ENCODE measurements at places on chromosomes 11 and 22.

- DNase-seq = no peak
These were observed 947.8 kb upstream of the CCDC90B start for GRCh38 chr11:84234011-84234410.

- DNase-seq = no peak
These were observed 3.6 kb upstream of the FBXO3 start for GRCh38 chr11:33777906-33778305.

DNA sequence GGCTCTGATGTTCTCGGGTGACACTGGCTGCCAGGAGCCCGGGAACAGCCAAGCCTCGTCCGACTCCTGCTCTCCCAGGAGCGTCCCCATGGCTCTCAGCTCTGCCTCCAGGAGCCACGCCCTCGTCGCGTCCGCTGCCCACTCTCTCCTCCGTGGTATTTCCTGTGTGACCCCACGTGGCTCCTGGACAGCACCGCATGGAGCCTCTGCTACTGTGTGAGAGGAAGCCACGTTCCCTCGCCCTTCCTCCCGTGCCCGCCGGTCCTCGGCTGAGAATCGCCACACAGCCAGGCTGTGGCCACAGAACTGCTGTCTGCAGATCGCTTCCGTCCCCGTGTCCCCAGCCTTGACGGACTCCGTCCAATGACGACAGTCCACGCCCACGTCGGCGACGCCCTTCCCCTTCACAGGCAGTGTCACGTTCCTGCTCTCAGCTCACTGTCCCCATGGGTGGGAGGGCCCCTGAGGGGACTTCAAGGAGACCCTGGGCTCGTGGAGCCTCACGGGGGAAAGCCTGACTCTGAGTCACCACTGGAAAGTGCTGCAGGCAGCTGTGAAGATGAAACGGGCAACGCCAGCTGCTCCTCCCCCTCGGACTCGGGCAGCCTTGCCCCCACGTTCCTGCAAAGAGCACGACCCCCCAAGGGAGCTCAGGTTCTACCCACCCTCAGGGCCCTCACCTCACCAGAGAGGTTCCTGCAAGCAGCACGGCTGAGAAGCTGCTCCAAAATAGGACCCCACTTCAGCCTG lies 458.5 kb downstream of the BRD1 start:
- no peak for DNase-seq

DNA sequence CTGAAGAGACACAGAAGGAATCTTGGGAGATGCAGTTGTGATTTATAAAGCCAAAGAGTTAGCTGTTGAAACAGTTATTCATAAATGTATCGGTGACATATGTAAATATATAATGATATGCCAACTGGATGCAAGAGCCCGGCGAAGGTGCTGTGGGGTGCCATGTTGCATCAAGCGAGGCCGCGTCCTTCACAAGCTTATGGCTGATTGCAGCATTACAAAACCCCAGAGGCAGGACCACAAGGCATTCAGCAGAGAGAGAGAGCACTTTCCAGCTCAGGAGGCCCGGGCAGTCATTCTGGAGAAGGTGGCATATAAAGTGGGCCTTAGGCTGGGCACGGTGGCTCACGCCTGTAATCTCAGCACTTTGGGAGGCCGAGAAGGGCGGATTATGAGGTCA lies 65.6 kb downstream of the LARGE1 start:
- DNase-seq = no peak

DNA sequence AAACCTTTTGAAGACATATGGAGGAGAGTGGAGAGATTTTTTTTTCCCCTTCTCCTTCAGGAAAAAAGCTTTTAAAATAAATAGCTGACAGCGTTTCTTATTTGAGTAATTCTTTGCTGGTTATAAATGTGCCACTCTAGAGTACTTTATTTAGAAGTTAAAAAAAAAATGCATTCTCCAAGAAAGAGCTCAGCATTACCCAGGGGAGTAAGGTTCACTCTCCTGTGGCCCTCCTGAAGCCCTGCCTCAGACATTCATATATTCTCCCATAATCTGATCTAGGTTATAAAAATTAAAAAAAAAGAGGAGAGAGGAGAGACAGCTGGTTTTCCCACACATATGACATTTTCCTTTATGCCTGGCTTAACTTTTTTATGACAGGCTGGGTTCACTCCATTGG lies 545.2 kb upstream of the CADM1 start:
- no peak for DNase-seq

- DNase-seq = no peak
These were observed 47.2 kb downstream of the MYO7A start for GRCh38 chr11:77175021-77175842.

DNA sequence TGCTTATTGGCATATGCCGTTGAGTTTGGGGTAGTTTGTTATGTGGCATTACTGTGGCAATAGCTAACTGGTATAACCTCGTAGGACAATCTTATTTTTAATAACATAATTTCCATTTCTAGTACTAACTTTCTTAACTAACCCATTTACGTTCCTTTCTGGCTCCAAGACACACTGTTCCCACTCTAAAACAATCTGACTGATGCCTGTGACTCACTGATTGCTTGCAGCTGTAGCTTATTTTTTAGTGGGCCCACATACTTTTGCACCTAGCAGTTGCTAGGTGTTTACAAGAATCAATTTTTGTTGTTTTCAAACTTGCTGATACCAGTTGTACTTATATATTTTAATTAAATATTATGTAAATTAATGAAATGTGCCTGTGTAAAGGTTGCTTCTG lies 52.2 kb downstream of the FAT3 start:
- DNase-seq = no peak

DNA sequence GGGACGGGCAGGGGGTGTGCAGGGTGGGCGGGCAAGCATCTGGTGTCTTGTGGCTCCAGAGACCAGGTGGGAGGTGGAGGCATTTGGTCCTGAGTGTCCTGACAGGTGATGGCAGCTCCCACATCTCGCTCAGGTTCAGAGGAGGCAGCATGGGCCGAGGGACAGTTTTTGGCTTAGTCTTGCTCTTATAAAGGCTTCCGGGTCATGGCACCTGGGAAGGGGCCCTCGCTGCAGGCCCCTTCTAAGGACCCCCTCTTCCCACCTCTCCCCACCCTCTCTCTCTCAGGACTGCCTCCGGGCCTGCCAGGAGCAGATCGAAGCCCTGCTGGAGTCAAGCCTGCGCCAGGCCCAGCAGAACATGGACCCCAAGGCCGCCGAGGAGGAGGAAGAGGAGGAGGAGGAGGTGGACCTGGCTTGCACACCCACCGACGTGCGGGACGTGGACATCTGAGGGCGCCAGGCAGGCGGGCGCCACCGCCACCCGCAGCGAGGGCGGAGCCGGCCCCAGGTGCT lies 9.9 kb downstream of the CCND1 start:
- no peak for DNase-seq

DNA sequence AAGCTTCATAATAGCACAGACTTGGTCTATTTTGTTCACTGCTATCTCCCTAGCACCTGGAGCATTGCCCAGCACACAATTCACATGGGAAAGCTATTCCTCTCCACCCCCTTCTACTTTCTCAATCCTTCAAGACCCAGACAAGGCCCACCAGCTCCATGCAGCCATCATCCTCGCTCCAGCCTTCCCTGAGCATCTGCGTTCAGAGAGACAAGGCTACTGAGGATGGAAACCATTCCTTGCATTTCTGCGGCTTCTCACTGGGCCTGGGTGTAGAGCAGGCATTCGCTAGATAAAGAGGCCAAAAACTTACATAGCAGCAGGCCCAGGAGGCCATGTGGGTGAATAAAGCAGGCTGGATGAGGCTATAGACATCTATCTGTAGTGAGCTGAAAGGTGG lies 530.8 kb downstream of the BUD13 start:
- DNase-seq = no peak

DNA sequence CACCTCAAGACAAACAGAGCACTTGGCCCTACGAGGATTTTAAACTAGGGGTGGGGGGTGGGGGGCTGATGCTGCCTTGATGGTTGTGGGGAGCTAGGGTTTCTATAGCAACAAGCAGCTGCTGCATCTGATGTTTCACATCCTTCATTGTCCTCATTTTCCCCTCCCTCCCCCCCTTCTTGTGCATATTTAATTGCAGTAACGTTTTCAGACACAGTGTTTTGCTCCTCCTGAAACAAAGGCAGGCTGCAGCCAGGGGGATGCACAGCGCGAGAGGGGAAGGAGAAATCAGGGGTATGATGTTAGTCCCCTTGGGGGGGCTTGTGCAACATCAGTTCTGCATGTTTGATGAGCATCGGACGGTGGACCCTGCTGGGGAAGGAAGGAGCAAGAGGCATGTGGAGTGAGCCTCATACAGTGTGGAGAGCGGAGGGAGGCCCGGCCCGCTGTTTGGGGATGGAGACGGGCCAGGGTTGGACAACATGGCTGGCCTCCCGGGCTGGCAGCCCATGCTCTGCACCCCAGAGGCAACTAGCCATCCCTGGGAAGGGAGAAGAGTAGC lies 208.3 kb downstream of the CEP164 start:
- no peak for DNase-seq

GRCh38 chr11:29326757-29327156 lies 690.1 kb downstream of the KCNA4 start:
- no peak for DNase-seq

GRCh38 chr22:49738006-49738405 lies 89.7 kb downstream of the BRD1 start:
- DNase-seq = no peak

GRCh38 chr11:73152861-73153483 lies 10.9 kb upstream of the FCHSD2 start:
- no peak for DNase-seq

DNA sequence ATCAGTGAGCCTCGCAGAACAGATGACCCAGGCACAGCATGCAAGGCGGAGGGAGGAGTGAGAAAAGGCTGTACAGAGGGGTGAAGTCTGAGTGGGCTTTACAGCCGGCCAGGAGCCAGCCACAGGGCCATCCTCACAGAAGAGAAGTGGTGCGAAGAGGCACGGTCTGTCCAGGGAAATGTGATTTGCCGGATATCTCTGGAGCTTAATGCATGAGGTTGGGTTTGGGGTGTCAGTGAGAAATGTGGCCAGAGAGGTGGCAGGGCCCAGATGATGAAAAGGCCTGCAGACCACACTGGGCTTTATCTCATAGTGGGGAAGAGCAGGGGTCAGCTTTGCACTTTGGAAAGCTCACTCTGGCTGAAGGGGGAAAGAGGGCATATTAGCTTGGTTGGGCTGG lies 255.2 kb downstream of the BUD13 start:
- no peak for DNase-seq
